Foreskin melanocyte (primary cell): ENCODE measurements at places on chromosomes 7 and 10.

DNA sequence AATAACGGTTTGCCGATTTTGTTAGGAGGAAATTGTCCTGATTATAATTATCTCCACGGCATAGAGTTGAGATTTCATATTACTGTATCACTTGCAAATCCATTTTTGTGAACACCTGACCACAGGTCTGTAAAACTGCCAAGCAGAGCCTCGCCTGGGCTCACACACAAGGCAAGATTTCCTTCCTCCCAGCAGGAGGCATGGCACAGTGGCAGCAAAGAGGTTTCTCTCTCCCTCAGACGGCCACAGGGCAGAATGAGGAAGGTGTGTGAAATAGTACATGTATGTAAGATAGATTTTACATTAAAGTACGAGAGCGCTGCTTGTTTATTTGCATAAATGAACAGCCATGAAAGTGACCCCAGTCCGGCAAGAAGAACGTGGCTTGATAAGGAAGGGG, 130.1 kb downstream of the CELF2 start:
- no peak for DNase-seq

- DNase-seq = no peak
These were observed 4.6 kb upstream of the TBC1D12 start for GRCh38 chr10:94397549-94398370.

DNA sequence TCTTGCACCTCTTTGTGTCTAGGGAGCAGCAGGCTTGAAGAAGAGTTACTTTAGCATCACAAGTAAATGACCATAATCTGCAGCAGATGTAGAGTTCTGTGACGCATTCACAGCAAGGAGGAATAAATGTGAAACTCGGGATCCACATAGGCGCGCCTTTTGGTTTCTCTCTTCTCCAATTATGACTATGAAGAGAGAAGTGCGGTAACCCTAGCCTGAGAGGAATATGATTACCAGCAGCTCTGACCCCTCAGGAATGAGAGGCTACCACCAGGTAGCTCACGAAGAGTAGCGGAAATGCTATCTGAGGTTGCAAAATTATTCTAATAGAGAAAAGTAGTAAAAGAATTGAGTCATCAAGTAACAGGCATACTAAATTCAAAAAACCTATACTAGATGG, 25.2 kb upstream of the DMTF1 start:
- DNase-seq = no peak

DNA sequence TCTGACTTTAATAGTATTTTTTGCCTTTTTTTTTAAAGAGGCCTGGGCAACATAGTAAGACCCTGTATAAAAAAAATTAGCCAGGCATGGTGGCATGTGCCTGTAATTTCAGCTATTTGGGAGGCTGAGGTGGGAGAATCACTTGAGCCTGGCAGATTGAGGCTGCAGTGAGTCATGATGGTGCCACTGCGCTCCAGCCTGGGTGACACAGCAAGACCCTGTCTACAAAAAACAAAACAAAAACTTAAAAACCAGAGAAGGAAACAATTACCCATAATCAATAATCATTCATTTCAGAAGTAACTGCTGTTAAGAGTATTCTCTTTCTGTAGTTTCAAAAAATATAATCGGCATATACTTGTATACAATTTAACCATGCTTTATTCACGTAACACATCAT, 28.0 kb downstream of the VPS26A start:
- no peak for DNase-seq

- peak; percentile 93 for DNase-seq
These were observed 169.5 kb upstream of the KLF14 start for GRCh38 chr7:130903358-130903974.

GRCh38 chr10:34464591-34464990, 350.5 kb downstream of the PARD3 start:
- DNase-seq = no peak

DNA sequence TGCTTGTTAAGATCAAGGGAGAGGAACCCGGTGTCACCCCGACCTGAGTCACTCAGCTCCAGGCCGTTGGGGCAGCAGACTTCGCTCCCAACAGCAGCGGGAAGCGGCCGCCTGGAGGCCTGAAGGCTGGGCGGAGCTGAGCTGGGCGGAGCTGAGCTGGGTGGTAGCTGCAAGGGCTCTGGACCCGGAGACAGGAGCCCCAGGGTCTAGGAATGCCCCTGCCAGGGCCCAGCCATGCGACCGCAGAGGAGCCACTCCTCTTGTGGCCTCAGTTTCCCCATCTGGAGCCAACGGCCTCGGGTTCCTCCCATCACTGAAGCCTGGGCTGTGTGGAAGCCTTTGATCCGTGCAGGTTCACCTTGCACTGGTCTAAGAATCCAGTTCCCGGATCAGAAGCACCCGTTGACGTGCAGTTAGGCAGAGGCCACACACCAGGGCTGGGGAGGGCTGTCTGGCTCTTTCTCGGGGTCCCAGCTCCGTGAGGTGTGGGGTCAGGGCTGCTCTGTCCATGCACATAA, 21.9 kb upstream of the DPYSL4 start:
- DNase-seq = no peak

DNA sequence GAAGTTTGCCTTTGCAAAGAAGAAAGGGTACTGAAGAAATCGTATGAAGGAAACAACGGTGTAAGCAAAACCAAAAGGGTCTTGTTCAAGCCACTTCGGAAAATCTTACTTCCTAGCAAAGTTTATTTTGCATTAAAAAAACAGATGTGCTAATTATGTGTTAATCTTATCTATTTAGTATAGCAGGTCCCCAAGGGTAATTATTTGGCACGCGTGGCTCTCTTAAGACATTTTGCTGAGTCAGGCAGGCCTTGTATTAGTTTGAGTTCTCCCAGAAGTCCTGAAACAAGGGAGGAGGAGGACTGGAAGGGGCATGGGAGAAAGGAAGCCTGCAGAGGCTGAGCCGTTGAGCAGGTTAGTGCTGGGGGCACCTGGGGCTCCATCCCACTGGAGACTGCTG, 44.9 kb downstream of the TMEM178B start:
- no peak for DNase-seq

GRCh38 chr10:99470327-99470726, 39.9 kb upstream of the GOT1 start:
- DNase-seq = no peak

GRCh38 chr7:141866974-141867373, 25.7 kb upstream of the PRSS37 start:
- DNase-seq = no peak

DNA sequence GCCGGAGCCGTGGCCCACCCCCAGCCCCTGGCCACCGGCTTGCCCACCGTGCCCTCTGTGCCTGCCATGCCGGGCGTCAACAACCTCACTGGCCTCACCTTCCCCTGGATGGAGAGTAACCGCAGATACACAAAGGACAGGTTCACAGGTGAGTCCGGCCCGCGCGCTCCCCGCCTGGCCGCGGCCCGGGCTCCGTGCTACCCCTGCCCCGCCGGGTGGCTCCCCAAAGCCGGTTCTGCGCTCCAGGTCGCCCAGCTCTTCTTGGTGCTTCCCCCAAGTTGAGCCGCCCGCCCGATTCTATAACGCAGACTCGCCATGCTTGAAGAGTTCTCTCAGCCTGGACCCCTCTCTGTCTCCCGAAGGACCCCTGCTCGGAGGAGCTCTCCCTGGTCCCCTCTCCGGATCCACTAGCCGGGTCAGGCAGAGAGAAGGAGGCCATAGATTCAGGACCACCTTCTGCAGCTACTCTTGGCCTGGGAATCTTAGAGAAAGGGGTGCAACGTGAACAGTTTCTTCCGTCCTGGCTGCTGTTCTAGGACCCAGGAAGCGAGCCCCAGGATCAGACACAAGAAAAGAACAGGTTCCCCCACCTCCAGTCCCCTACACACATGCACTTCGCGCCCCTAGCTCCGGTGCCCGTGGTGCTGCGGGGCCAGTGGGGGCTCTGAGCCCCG, 999 bp downstream of the TLX1 start:
- DNase-seq = no peak

GRCh38 chr10:68166871-68167585, 57.7 kb downstream of the MYPN start:
- DNase-seq = peak; percentile 12

DNA sequence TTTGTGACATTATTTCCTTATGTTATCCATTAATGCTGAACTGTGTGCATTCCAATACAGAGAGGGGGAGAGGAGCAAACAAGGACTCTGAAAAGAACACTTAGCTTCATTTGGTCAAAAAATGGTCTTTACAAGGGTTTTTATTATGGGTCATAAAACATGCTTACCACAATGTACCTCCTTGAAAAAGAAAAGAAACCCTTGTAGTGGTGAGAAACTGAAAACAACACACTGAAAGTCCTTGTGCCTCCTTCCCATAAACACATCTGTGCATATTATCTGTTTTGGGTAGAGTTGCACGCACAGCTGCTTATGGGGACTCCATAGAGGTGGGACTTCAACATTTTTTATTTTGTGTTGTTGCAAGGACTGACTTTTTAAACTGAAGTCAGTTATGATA, 98.7 kb downstream of the CDK6 start:
- no peak for DNase-seq

- no peak for DNase-seq
These were observed 61.2 kb upstream of the TMEM72 start for GRCh38 chr10:44849936-44850335.

- DNase-seq = no peak
These were observed 677 bp downstream of the TSPAN14 start for GRCh38 chr10:80454513-80455460.

GRCh38 chr7:132291481-132291880, 284.8 kb downstream of the PLXNA4 start:
- no peak for DNase-seq

DNA sequence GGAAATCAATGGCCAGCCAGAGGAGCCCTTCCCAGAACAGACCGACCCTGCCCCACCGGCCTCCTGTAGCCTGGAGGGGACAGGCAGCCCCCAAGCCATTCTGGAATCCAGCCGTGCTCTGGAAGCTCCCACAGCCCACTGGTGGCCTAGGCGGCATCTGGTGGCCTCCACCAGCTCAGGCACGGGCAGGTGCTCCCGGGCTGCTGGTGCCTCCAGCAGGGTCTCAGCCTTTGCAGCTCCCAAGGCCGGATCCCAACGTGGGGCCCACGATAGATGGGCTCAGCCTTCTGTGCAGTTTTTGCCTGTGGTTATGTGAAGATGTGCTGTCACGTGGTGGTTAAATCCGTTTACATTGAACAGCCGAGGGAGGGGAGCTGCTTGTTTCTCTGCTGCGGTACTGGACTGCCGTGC, 44.4 kb downstream of the JAKMIP3 start:
- DNase-seq = no peak

- no peak for DNase-seq
These were observed 34.8 kb upstream of the TNPO3 start for GRCh38 chr7:129089521-129090212.

DNA sequence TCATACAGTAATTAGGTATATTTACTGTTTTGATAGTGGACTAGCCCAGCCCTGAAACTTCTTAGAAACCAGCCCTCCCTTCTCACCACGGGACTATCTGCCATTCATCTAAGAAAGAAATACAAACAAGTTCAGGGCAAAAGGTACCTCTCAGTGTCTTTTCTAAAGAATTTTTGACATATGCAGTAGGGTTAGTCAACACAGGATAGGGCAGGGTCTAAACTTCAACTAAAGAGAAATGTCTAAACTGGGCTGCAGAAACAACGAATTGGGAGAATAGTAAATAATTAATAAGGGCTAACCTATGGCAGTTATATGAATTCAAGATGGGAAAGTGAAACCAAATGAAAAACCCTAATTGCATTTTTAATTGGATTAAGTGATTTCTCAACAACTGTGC, 496.6 kb downstream of the INHBA start:
- DNase-seq = no peak

DNA sequence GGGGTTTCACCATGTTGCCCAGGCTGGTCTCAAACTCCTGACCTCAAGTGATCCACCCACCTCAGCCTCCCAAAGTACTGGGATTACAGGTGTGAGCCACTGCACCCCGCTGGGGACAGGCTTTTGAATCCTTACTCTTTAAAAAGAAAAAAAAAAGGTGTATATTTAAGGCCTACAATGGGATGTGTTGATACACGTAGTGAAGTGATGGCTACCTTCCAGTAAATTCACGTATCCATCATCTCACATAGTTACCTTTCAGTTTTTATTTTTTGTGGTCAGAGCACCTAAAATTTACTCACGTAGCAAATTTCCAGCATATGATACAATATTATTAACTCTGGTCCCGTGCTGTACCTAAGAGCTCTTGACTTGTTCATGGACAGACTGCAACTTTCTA, 119.5 kb upstream of the INSYN2A start:
- no peak for DNase-seq

DNA sequence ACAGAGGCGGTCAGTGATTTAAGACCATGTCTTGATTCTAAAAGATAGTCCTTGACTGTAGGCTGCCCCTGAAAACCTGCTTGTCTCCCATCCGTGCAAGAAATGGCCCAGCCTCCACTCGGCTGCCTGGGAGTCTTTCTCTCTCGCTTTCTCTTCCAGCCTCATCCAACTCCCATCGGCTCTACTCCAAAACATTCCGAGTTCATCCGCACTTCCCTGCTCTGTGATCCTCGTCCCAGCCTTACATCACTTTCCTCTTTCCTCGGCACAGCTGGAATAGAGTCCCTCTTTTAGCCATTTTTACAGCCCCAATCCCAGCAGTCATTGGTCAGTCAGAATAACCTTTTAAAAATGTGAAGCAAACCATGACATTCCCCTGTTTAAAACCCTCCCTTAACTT, 135.1 kb downstream of the TAX1BP1 start:
- no peak for DNase-seq
